ENCODE measurements at places on chromosomes 1 and 21. TPM values are rescaled to one million over a fixed set of nuclear protein-coding genes. Genes with fewer than 3 reads are reported as not detected.

- peak; percentile 13 for DNase-seq
Measured at GRCh38 chr1:34398916-34399275, 222.2 kb downstream of the C1orf94 start.

DNA sequence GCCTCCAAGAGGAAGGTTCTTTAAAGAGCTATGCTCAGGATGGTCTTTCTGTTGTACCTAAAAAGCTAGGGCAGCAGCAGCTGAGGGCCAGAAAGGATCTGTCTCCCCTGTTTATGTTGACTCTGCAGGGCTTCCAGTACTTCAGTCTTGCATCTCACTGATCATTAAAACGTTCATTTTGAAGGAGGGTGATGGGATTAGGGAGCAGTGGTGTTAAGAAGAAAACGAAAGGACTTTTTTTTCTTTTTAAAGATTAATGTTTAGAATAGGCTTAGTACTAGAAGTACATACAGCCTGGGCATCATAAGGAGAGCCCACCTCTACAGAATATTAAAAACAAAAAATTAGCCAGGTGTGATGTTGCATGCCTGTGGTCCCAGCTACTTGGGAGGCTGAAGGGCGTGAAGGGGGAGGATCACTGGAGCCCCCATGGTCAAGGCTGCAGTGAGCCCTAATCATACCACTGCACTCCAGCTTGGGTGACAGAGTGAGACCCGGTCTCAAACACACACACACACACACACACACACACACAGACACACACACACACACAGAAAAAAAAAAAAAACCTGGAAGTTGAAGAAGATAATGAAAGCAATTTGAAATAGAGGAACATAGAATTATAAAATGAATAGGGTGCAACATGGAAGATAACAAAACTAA is 2.9 kb downstream of the CR1L start:
- DNase-seq, result no peak

- DNase-seq, result no peak
Measured at GRCh38 chr1:87167848-87168525, 160.7 kb upstream of the LMO4 start.

Gene HSPB7
- total RNA-seq, result not detected

Gene CD48
- total RNA-seq, result 180 TPM
